Thoracic aorta (tissue), 2 donors: ENCODE measurements at places on chromosomes 1 and 21. TPM values are rescaled to one million over a fixed set of nuclear protein-coding genes. Genes with fewer than 3 reads are reported as not detected.

C1orf210 gene
- not detected for total RNA-seq

CAPN8 gene
- total RNA-seq: not detected

SPRR1B gene
- total RNA-seq: not detected

AMY1C gene
- total RNA-seq: not detected

SLC45A3 gene
- 8.3 TPM for total RNA-seq

CCDC30 gene
- total RNA-seq: 3.0 TPM

FNBP1L gene
- 13.2 TPM for total RNA-seq

TMOD4 gene
- total RNA-seq: not detected

REN gene
- total RNA-seq: not detected

KCNQ4 gene
- 11.5 TPM for total RNA-seq

SPATA45 gene
- not detected for total RNA-seq

PDIK1L gene
- 9.6 TPM for total RNA-seq

SGIP1 gene
- 116 TPM for total RNA-seq

FALEC gene
- total RNA-seq: not detected

SELL gene
- total RNA-seq: 4.2 TPM

DMBX1 gene
- total RNA-seq: not detected

E2F2 gene
- total RNA-seq: 0.14 TPM

ADORA1 gene
- total RNA-seq: not detected

CD1D gene
- total RNA-seq: 1.9 TPM

ARTN gene
- 3.8 TPM for total RNA-seq

DPT gene
- 85.7 TPM for total RNA-seq

LORICRIN gene
- total RNA-seq: not detected

MYOG gene
- not detected for total RNA-seq

PTAFR gene
- total RNA-seq: 9.2 TPM
